ENCODE measurements at places on chromosomes 16 and 17.

- DNase-seq, result no peak
Observed at GRCh38 chr16:49596648-49597291, 223.2 kb downstream of the C16orf78 start.

DNA sequence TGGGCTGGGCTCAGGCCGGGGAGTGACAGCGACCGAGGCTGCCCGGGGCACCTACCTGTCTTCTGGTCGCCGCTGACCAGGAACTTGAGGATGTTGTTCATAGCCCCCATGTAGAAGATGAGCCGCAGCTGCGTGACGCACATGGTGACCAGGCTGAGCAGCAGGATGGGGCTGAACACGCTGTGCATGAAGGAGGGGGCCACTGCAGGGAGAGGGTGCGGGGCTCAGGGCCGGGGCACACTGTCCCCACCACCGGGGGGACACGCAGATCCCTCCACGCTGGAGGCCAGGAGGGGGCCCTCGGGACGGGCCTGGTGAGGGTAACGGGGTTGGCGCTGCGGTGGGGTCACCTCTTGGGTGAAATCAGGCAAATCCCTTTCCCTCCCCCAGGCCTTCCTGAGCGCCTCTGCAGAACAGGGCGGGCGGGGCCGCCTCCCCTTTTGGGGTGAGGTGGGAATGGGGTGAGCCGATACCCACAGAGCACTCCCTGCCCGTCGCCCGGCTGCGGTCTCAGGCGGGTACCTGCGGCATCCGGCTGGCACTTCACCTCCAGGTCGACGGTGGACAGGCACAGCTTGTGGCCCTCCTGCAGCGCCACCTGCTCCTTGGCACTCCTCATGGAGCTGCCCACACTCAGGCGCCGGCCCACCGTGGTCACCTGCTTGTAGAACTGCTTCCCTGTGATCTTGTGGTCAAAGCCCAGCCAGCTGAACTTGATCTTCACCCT lies 28.3 kb upstream of the PITPNA start:
- DNase-seq, result no peak

DNA sequence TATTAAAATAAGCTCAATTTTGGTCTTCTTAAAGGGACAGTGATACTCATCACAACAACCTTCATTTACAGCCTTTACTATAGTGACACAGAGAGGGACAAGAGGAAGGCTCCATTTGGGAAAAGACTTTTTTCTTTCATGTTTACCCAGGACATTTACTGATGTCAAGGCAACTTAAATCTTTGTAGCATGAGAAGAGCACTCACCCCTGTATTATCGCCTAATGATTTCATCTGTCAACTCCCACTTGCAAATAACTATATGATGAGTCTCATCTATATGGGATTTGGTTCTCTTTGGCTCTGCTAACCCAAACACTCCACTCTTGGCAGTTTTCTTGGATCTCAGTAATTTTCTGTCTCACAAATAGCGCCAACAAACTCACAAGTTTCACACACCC lies 24.1 kb downstream of the BLMH start:
- DNase-seq, result no peak

GRCh38 chr17:74088285-74088933 lies 115.1 kb upstream of the RPL38 start:
- DNase-seq, result no peak

DNA sequence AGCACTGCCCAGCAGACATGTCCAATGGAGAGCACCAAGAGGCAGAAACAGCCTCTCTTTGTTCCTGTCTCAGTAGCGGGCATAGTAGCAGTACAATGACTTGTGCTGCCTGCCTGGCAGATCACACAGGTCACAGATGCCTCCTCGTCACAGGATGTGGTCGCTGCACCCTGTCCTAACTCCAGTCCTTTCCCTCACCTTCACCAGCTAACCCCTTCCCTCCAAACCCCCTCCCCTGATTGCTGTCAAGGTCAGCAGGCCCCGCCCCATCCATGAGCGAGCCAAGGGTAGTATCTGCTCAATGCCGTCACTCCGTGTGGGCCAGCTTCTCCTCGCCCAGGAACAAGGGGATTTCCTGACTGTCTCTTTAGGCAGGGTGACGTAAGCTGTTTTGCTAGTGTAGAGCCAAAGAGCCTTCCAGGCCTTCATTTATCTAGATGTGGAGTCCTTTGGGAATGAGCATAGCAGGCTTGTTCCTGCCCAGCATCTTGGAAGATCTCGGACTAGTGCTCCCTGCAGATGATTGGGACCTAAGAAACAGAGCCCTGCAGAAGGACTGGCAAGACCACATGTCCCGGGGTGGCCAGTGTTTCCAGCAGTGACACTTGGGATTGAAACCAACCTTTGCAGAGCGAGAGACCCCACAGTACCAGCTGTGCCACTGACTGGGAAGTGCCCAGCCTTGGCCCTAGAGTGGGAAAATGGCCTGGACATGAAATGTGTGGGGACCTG lies 75.9 kb upstream of the TNRC6C start:
- no peak for DNase-seq

DNA sequence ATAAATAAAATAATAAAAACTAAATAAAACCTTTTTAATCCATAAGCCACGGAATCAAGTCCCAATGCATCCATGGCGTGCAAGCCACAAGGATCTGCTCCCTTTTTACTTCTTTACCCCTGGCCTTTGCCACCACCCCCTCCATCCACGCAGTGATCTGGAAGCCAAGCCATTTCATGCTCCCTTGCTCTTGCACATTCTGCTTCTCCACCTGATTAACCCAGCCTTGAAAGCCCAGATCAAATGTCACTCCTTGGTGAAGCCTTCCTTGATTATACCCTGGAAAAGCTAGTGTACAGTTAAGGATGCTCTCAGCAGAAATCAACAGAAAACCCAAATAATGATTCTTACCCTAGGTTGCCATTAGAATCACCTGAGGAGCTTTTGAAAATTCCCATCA lies 9.9 kb downstream of the LRRC3C start:
- no peak for DNase-seq

DNA sequence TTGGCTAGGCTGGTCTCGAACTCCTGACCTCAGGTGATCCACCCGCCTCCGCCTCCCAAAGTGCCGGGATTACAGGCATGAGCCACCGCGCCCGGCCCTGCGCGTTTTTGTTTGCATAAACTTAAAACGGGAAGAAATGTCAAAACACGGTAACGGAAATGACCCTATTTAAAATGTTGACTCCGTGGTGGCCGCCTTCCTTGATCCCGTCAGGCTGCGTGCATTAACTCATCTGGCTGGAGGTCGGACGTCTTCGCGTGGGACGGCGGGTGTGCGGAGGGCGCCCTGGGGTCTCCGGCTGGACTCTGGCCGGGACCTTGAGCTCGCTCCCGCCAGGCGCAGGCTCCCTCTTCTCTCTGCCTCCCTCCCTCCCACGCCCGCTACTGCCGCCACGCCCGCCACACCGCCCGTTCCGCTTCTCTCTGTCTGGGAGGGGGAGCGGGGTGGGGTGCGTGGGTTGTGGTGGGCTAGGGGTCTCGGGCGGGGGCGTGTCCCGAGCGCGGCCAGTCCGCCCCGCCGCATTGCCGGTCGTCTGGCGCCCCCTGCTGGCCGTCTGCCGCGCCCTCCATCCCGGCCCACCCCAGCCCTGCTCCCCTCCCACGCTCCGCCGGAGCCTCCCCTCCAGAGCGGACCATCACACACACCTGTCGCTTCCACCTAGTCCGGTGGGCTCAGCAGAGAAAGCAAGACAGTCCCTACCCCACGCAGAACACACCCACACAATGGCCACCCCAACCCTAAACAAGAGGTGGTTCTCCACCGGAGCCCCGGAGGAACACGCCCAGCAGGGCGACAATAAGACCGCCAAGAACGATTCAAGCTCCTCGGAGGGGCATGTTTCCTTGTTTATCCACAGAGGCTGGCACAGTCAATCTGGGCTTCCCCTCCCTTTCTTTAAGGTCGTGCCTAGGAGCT lies 1.2 kb upstream of the CCDC42 start:
- DNase-seq, result peak; percentile 2

DNA sequence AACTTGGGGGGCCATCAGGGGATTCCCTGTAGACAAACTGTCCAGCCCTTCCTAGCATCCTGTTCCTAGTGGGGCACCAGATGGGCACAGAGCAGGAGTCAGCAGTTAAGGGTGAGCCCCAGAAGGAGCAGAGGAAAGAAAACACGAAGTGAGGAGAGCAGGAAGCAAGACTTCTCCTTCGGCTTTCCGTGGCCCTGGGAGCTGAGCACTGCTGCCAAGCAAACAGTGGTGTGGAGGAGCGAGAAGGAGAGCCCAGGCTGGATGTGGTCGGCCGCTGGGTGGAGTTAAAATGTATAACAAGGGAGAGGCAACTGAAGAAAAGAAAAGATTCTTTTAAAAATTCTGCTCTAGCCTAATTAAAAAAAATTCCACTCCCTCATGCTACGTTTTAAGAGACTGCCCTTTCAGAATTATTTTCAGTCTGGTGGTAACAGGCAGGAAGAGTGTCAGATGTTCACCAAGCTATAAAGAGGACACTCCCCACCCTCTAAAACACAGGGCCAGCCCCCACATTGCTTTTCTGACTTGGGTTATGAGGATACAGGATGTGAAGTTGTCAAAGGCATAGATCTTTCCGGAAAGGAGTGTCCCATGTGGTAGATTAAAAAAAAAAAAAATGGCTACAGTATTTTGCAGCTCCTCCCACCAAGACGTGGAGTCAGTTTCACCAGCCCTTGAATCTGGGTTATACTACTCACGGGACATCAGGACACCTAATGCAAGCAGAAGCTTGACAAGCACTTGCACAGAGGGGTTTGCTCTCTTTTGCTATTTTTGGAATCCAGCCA lies 74.9 kb upstream of the ZFHX3 start:
- no peak for DNase-seq

DNA sequence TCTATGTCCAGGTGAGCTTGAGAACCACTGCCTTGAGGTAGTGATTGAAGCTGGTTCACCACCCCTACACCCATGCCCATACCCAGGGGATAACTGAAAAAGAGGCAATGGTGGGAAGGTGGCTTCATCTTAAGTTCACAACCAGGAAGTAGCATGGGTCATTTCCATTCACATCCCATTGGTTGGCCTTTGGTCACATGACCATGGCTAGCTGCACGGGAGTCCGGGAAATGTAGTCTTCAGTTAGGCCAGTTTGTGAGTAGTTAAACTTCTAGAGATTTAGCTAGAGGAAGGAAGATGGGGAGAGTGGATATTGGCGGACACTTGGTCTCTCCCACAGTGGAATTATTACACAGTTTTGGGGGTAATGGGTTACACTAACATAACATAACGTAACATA lies 92.9 kb downstream of the RGS9 start:
- DNase-seq, result no peak

GRCh38 chr17:32266389-32267301 lies 1.0 kb downstream of the RHBDL3 start:
- no peak for DNase-seq

GRCh38 chr17:57833179-57833939 lies 16.5 kb downstream of the MRPS23 start:
- DNase-seq, result peak; percentile 76

- no peak for DNase-seq
Observed at GRCh38 chr16:49625311-49626065, 230.4 kb downstream of the ZNF423 start.

GRCh38 chr17:77461277-77462057 lies 320.7 kb downstream of the SEC14L1 start:
- DNase-seq, result no peak

GRCh38 chr16:69199382-69199781 lies 12.4 kb downstream of the SNTB2 start:
- DNase-seq, result peak; percentile 91
